ENCODE measurements at places on chromosomes 1 and 21.

DNA sequence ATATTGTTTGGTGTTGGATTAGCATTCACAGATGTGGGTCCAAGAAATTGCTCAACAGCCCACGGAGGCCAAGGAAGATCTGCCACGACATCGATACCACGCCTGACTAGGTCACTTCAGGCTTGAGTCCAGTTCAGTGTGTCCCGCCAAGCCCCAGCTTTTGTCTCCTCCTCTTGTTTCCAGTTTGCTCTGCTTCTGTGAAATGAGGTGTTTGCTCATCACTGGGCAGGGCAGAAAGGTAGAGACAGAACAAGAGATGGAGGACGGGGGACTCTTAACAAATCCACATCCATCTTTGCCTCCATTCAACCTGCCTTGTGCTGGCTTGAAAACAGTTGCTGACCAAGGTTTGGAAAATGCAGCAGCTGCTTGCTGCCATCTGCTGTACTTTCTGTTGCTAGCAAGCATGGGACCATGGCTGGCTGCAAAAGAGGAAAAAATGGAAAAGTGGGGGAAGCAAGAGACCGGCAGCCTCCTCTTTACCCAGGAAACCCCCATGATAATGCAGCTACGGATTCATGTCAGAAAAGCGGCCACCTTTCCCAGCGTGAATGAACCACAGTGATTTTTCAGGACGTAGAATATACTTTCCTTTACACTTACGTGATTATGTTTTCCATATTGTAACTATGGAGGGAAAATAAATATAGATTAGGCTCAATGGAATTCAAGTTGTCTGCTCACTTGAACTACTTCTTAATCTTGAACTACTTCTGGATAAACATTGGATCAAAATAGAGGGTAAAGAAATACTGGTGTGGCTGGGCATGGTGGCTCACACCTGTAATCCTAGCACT is 80.2 kb upstream of the GREM2 start:
- DNase-seq = no peak

DNA sequence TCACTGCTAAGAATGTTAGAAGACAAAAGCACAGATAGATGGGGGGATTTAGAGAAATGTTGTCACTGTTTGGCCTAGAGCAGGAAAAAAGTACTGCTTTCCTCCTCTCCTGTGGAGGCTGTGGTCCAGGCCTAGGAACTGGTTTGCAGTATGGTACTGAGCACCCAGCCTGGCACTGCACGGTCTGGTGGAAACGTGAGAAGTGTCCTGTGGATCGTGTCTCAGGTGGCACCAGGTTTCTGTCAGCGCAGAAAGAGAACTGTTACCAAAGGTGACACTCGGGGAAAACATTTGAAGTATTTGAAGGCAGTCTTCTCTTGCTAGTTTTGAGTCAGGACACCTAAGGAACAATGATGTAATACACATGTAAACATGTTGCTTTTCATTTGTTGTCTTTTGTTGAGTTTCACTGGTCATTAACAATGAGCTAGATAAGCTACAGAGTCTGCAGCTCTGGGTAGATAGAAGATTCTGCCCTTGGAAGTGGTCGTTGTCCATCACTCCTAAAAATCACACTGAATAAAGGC is 63.0 kb downstream of the B3GALNT2 start:
- DNase-seq = no peak

DNA sequence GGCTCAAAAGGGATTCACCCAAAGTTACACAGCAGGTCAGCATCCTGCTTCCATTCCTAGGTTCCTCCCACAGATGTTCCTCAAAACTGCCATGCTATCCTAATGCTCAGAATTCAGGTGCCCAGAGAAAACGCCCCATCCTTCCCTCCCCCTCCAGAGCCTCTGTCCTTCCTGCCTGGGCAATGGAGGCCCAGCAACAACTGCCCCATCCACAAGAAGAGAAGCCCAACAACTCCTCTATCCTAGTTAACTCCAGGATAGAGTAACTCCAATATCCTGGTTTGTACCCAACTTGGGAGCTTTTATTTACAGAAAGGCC is 16.9 kb downstream of the COL9A2 start:
- DNase-seq = no peak

- DNase-seq = no peak
These were observed 165.2 kb downstream of the NTMT2 start for GRCh38 chr1:170310951-170311350.

- no peak for DNase-seq
These were observed 40.7 kb downstream of the VTCN1 start for GRCh38 chr1:117169871-117170596.

- DNase-seq = no peak
These were observed 31.5 kb upstream of the CD1D start for GRCh38 chr1:158149175-158149574.

DNA sequence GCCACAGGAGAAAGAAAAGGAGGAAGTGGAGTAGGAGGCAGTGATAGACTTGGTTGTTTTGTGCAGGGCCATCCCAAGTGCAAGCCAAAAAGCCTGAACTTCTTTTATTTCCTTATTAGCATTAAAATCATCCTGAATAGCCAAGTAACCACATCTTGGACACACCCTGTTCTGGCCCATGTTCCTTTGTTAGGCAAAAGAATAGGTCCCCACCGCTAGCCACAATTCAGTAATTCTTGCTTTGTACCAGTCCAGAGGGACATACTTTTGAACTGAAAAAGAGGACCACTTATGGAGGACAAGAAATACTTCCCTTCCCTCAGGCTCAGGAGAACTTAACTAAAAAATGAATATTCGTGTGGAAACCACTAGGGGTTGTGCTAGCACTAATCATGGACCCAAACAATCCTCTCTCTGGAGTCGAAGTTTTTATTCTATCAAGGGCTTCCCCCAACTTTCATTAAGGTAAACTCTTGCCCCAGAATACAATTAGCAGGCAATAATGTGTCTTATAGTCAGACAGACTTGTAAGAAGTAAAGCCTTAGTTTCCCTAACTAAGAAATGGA is 19.4 kb downstream of the TNFSF4 start:
- DNase-seq = no peak

DNA sequence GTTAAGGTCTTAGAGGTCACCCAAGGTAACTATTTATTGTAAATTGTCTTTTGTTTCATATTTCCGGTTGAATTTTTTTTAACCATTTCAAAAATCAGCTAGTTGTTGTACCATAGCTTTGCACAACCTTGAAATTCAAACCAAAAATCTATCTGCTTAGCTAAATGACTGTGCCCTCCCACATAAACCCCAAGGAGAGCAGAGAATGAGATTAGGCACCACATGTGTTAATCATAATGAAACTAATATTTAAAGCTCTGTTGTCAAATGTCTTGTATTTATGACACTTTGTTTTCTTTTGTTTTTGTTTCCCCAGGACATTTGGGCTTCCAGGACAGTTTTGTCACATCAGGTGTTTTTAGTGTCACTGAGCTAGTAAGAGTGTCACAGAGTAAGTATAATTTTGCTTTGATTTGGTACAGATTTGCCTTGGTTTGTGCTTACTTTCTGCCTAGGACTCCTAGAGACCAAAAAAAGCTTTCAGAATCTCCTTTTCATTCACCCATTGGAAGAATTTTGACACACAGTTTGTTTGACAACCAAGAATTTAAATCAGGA is 249.9 kb downstream of the NFIA start:
- no peak for DNase-seq

GRCh38 chr21:25858325-25858724 is 123.6 kb downstream of the GABPA start:
- DNase-seq = no peak

- DNase-seq = no peak
These were observed 60.4 kb downstream of the IL12RB2 start for GRCh38 chr1:67368046-67368514.

DNA sequence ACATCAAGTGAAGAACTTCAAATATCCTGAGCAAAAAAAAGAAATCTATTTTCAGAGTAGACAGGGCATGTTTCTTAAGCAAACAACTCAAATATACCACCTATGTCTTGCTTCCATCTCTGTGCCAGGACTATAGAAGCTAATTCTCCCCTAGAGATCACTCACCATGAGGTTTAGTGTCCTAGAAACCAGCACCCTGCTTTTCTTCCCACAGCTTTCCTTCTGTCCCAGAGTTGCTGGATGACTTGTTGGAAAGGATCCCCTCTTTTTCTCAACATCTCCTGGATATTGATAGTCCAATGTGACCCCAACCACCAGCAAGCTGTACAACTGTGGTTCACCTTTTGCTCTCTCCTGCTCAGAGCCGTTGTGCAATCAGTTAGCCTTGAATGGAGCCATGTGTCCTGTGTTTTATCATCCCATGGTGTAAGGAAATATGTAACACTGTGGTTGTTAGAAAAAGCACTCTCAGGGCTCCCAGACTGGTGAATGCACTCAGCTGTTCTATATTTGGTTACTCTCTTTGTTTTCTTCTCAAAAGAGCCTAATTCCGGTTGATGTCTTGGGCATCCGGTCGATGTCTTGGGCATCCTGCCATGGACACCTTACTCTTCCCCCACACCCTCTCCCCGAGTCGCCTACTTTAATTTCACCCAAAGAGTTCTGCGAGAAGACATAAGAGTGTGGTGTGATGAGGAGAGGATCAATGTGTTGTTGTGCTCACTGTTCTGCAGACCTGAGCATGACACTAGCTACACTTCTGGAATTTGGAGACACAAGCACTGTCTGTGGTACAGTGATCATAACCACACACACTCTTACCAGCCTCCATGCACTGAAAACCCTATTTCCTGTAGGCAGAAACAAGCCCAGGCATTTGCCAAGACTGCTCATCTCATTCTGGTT is 1.7 kb downstream of the TNFSF4 start:
- DNase-seq = no peak

GRCh38 chr1:27538793-27539192 is 48.8 kb upstream of the WASF2 start:
- no peak for DNase-seq

- DNase-seq = peak; percentile 2
These were observed 116.3 kb downstream of the DAB1 start for GRCh38 chr1:57307392-57308170.

DNA sequence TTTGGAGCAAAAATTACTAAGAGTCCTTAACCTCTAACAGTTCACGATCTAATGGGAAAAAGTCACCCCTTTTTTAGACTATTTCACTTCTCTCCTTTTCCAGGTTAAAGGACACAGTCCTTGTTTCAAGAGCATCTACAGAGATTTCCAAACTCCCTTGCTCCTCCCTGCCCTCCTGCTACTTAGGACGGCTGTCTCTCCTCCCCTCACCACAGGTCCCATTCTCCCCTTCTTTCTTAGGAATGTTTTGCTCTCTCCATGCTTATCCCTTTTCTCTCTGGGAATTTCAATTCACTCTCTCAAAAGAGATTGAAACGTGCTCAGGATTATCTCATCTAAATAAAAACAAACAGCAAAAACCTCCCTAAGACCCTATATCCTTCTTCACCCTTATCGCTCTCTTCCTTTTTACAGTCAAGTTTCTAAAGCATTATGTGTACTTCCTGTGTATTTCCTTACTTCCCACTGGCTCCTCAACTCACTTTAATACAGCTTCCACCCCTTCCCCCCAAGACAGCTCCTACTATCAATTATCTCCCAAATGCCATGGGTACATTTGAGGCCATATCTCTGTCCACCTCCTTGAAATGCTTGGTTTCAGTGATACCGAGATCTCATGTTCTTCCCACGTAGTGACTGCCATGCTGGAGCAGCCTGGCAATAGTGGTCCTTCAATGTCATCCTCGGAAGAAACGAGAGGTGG is 43.2 kb upstream of the ZNF281 start:
- no peak for DNase-seq

DNA sequence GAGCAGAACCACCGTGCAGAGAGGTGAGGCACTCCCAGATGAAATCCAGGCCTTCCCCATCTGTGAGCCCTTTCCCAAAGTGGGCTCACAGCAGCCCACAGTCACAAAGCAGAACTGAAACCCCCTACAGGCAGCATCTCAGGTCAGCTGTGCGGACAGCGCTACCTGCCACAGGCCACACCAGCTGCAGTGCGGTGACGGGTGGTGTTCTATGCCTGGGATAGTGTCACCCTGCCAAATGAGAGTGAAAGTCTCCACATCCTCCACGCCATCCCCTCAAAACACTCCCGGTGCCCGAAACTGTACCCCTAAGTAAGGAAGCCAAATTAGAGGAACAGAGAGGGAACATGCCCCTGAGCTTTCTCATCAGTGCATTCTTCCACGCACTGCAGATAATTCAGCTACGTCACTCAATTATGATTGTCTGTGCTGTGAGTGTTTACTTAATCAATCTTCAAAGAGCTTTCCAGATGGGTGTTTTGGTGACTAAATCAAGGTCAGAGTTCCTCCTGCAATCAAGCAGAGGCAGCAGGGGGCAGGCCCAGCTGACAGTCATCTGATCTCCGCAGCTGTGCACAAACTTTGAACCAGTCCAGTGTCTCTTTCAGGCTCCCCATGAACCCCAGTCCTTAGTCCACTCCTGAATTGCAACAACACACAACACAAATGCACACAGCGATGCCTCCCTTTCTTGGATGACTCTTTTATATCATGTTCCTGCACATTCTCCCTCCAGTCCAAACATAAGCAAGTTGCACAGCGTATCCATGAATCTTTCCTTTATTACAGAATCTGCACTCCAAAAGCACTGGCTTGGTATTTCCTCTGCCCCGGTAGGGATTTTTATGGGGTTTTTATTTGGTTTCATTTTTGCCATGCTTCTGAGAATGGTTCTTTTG is 150.0 kb downstream of the TOMM20 start:
- no peak for DNase-seq

DNA sequence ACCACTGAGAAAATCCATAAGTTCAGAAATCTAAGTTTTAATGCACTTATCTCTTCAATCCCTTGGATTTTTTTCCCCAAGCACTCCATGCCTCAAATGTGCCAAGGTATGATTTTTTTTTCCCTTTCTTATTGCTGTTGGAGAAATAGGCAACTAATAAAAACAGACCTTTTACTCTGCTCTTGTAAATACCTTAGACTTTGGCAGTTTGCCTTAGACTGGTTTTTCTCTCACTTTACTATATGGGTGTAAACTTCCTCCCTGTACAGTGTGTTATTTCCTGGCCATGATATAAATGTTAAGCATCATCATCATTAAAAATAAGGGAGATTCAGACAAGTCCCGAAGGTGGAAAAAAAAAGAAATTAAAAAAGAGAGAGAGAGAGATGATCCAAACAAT is 65.7 kb downstream of the LRRC8C start:
- DNase-seq = no peak
